ENCODE measurements at places on chromosomes 5 and 9.

GRCh38 chr5:168316139-168316578 lies 24.7 kb downstream of the WWC1 start:
- DNase-seq, result no peak

DNA sequence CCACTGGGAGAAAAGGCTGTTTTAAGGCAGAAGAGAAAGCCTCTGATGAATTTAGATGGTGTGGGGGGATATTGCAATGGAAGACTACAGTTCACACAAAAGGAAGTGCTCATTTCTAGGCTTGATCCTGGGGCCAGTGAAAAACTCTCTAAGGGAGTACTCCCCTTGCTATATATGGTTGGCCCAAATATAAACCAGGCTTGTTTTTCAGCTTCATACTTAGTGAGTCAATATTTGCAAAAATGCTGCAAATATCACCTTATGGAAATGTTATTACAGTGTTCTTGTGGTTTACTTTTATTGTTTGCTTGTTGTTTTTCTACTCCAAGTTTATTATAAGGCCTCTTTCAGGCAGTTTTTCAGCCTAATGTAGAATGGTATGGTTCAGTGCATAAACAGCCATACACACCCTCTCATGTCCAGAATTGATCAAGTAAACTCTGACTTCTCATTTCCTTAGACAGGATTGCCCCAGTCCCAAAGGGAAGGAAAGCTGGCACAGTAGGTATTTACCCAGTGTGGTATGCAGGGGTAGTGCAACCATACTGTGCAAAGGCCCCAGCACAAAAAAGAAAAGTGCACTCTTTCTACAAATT lies 115.1 kb downstream of the FEM1C start:
- no peak for DNase-seq

- DNase-seq, result no peak
Measured at GRCh38 chr5:120320626-120321025, 143.5 kb upstream of the PRR16 start.

GRCh38 chr5:120052916-120053828 lies 410.9 kb upstream of the PRR16 start:
- DNase-seq, result no peak

- DNase-seq, result no peak
Measured at GRCh38 chr5:124744170-124744971, 2.1 kb downstream of the ZNF608 start.

DNA sequence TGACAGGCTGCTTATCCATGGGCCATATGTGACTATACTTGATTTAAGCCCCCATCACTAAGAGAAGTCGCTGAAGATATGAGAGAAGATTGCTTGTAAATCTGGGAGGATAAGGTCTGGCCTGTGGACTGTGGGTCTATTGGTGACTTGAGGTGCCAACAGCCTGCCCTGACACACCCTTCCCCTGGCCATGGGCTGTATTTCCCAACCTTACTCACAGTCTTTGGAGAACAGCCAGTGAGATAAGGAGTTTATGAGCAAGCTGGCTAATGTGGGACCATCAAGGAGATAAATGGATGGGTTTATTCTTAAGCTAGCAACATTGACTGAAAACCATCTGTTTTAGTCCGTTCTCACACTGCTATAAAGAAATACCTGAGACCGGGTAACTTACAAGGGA lies 231.3 kb downstream of the ZSWIM6 start:
- DNase-seq, result no peak

GRCh38 chr5:95761771-95762651 lies 30.9 kb downstream of the RHOBTB3 start:
- no peak for DNase-seq

GRCh38 chr9:136847088-136847825 lies 2.0 kb upstream of the PHPT1 start:
- DNase-seq, result no peak

DNA sequence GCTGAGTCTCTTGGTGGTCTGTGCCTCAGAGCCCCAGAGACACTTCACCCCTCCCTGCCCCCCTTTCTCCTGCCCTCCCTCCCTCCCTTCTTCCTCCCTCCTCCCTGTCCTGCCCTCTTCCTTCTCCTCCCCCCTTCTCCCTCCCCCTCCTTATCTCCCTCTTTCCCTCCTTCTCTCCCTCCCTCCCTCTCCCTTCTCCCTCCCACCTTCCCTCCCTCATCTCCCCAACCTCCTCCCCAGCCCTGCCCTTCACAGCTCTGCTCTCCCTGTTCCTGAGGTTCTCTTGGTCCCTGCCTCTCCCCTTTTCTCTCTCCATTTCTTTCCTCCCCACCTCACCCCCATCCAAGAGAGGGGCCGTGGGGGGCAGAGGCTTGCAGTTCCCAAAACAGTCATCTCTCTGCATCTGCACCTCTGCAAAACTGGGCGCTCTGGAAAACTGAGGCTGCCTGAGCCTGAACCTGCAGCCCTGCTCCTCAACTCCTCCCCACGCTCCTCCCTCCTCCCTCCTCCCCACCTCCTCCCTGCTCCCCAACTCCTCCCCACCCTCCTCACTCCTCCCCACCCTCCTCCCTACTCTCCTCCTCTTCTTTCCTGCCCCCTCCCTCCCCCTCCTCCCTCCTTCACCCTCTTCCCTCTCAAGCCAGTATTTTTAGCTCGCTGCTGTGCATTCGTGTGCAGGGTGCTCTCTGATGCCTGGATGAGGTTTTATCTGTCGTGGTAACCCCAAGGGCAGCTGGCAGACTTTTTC lies 219.1 kb downstream of the C9orf50 start:
- DNase-seq, result no peak

DNA sequence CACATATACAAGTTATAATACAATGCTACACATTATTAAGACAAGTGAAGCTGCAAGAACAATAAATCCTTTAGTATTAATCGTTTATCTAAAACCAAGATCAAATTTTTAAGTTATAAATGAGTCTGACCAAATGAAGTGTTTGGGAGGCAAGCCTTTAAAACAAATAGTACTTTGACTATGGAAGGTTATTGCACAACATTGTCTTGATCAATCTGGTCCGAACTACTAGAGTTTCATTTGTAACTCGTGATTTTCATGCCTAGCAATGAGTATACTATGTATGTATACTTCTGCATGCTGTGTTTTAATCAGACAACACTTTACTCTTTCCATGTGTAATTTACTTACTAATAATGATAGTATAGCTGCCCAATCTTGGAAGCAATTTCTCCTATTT lies 87.2 kb upstream of the GOLGA1 start:
- DNase-seq, result no peak

GRCh38 chr5:156407251-156407650 lies 80.3 kb downstream of the SGCD start:
- no peak for DNase-seq

DNA sequence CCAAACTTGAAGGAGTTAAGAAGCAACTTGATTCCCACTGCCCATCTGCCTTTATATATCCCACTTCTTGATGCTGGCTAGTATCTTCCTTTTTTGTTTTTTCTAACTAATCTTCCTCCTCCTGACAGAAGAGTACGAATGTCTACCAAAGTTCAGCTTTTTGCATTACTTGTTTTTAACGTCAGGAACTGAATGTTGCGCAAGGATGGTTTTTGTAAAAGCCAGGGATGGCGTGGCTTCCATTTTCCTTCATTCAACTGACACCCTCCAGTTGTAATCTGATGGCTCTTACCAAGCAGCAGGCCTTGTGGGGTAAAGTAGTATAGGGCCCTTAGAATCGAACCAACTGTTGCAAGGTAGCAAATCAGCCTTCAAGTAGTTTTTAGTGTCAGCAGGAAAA lies 70.8 kb upstream of the GPR151 start:
- no peak for DNase-seq

GRCh38 chr9:105311306-105311705 lies 66.9 kb downstream of the SLC44A1 start:
- DNase-seq, result no peak

All from GM12892 (cell line).